ENCODE measurements at places on chromosomes 1 and 21.
A peak's percentile ranks its signal among the peaks of the same experiment; 100 is the strongest.

- no peak for DNase-seq
Observed at GRCh38 chr1:231933711-231934626, 307.4 kb downstream of the DISC1 start.

DNA sequence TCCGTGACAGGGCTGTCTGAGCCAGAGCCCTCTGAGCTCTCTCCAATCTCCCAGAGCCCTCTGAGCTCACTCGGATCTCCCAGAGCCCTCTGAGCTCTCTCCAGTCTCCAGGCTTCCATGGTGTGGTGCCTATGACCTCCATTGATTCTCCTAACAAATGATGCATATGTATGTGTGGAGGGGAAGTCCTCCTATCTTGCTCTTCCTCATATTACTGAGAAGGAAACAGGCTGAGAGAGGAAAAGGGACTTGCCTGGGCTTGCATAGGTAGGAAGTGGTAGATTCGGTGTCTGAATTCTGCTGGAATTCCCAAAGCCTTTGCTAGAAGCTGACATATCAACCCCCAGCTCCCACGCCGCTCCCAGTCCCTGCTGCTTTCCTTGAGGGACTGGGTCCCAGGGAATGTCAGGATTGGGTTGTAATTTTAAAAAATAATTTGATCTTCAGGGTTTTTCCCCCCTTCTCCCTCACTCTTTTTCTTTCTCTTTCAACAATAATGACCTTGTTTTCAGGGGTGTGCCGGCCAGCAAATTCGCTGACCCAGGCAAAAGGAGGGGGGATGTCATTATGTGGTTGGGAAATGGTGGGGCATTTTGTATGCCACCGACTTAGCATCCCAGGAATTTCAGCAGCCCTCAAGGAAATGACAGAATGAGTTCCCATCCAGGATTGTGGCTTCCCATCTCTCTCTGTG, 42.3 kb upstream of the RUNX3 start:
- DNase-seq = no peak

DNA sequence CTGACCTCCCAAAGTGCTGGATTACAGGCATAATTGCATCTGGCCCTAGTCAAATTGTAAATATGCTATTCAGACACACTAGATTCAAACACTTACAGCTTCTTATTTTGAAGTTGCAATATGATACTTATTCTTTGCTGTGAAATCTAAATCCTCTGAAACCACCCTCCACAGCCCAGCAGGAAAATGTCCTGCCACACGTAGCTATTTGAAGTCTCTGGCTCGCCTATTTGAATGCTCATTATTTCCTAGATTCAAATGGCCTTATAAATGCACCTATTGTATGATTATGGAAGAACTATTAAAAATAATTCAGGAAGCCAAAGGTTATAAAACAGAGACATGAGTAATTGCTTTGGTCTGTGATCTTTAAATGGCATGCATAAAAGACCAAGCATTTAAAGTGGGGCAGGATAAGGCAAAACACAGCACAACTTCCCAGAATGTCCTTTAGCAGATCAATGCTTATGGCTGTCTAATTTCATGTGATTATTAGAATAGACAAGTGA, 26.6 kb upstream of the FBXO28 start:
- no peak for DNase-seq

DNA sequence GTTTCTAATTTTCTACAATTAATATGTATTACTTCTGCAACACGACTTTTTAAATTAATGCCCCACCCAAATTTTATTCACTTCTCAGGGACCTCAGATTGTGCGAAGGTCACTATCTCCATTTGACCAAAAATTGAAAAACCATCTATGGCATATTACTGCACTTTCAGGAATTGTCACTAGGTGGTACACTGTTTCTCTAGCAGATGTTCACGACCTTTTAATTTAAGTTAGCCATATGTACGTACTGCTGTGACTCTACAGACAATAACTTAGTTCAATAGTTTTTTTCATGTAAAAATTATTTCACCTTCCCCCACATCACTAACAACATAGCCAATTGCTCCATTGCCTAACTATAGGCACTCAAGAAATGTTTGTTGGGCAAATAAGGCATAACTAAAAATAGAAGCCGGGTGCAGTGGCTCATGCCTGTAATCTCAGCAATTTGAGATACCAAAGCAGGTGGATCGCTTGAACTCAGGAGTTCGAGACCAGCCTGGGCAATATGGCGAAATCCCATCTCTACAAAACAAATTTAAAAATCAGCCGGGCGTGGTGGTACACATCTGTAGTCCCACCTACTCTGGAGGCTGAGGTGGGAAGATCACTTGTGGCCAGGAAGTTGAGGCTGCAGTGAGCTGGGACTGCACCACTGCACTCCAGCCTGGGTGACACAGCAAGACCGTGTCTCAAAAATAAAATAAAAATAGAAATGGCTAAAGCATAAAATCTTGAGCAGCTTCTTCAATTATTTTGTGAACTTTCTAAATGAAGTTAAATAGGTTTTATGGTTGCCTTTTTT, 75.7 kb upstream of the PKN2 start:
- DNase-seq = peak; percentile 80

DNA sequence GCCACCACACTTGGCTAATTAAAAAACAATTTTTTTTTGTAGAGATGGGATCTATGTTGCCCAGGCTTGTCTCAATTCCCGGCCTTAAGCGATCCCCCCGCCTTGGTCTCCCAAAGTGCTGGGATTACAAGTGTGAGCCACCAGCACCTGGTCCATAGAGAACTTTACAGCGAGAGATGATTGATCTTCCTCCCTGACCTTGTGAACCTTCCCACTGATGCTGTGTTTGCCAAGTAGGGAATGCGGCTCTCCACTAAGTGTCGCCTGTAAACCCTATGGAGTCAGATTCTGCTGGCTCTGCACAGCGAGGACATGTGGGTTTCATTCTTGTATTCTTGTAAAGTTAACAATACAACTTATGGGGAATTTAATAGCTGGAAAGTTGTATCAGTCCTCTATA, 81.3 kb upstream of the LYST start:
- DNase-seq = no peak

GRCh38 chr21:15061279-15061678, 3.5 kb downstream of the NRIP1 start:
- DNase-seq = no peak

DNA sequence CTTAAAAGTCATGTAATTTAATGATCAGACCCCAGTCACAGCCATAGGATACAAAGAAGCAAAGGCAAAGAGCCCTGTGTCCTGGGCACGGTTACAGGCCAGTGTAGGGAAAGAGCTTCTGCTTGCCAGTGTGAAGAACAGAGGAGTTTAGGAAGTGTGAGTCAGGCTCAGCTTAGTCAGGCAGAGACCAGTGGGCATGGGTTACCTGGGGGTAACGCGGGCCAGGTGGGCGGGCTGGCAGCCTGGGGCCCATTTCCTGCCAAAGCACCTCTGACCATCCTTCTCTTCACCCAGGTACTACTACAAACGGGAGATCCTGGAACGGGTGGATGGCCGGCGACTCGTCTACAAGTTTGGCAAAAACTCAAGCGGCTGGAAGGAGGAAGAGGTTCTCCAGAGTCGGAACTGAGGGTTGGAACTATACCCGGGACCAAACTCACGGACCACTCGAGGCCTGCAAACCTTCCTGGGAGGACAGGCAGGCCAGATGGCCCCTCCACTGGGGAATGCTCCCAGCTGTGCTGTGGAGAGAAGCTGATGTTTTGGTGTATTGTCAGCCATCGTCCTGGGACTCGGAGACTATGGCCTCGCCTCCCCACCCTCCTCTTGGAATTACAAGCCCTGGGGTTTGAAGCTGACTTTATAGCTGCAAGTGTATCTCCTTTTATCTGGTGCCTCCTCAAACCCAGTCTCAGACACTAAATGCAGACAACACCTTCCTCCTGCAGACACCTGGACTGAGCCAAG, 4.7 kb downstream of the ELF3 start:
- DNase-seq = no peak

- DNase-seq = no peak
Observed at GRCh38 chr1:11391886-11392285, 87.1 kb upstream of the DISP3 start.

DNA sequence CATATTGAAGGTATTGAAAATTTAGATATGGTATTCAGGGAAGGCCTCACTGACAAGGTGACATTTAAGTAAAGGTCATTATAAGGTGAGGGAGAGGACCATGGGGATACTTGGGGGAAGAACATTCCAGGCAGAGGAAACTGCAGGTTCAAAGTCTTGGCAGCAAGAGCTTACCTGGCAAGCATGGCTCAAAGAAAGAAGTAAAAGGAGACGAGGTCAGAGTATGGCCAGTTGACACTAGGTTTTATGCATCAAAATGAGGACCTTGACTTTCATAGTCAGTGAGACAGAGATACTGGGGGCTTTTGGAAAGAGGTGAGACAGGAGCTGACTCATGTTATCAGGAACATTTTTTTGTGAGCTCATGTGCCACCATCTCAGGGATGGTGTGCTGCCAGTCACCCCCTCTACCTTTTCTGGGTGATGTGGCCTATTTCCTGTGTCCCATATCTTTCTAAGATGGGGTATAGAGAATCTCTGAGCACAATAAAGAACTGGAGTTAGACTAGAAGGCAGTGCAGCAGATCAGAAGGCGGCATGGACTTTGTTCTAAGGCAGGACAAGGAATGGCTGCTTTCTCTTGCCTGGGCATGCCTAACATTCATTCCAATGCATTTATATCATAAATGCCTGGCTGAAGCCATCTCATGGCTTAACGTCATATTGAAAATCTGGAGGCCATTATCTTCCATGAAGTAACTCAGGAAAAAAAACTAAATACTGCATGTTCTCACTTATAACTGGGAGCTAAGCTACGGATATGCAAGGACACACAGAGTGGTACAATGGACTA, 406.7 kb downstream of the NTNG1 start:
- DNase-seq = no peak

DNA sequence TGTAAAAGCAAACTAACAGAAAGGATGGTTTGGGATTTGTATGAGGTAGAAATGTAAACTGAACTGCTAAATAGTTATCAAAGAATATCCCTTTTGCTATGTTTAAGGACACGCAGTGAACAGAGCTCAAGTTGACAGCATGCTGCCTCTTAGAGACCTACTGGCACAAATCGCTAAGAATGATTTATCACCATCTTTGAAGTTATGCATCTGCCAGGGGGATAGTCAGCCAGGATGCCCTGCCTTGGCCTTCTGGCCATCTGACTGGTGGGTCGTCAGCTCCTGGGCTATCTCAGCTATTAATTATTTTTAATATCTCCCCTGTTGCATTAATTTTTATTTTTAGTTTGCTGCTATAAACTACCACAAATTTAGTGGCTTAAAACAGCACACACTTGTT, 334.8 kb upstream of the KAZN start:
- DNase-seq = peak; percentile 88

GRCh38 chr1:67719329-67720196, 34.6 kb downstream of the GADD45A start:
- peak; percentile 37 for DNase-seq
